Activated CD8-positive, alpha-beta T cell treated with anti-CD3 and anti-CD28 coated beads, Interleukin-2, amount 10 ng/mL, durations not matched to agents 7 days and 5 days (primary cell): ENCODE measurements at places on chromosomes 16 and 17.
A peak's percentile ranks its signal among the peaks of the same experiment; 100 is the strongest.

GRCh38 chr17:7878234-7878633, 10.4 kb upstream of the CHD3 start:
- DNase-seq: no peak

DNA sequence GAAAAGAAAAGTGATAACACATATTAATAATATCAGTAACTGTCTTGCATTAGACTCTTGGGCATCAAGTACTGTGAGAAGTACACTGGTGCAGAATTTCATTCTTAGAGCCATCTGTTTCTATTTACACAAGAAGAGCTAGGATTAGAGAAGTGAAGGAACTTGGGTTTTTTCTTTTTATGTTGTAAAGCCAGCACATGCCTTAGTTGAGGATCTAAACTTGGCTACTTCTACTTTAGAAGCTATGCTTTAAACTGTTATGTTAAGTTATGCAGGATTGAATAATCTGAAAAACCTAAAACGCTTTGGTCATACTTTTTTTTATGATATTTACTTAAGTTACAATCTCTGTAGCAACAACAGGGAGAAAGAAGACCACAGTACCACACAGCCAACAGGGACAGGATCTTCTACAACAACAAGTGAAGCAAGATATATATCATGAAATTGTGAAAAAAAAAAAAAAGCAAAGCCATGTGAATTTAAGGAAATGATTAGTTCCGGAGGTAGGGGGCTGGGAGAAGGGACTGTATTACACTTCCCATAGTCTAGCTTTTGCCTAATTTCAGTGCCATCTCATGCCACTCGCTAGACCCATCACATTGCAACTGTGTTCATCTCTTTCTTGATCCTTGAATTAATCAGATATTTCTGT, 305.1 kb upstream of the GOT2 start:
- DNase-seq: no peak

DNA sequence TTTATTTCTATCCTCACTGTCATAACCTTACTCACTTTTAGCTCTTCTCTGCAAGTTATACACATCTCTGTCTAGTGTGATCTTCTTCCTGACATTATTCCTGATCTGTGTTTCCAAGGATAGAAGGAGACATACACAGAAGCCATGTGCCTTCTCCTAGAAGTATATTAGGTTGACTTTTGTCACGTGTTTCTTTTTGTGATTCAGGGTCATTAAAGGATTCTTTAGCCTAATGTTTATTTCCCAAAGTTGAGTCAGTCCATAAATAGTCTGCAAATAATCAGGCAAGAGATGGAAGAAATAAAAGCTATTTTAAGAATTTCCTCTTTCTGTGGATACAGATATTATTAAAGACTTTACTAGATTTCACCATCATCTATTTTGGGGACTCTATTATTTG, 214.1 kb upstream of the GOT2 start:
- DNase-seq: no peak

DNA sequence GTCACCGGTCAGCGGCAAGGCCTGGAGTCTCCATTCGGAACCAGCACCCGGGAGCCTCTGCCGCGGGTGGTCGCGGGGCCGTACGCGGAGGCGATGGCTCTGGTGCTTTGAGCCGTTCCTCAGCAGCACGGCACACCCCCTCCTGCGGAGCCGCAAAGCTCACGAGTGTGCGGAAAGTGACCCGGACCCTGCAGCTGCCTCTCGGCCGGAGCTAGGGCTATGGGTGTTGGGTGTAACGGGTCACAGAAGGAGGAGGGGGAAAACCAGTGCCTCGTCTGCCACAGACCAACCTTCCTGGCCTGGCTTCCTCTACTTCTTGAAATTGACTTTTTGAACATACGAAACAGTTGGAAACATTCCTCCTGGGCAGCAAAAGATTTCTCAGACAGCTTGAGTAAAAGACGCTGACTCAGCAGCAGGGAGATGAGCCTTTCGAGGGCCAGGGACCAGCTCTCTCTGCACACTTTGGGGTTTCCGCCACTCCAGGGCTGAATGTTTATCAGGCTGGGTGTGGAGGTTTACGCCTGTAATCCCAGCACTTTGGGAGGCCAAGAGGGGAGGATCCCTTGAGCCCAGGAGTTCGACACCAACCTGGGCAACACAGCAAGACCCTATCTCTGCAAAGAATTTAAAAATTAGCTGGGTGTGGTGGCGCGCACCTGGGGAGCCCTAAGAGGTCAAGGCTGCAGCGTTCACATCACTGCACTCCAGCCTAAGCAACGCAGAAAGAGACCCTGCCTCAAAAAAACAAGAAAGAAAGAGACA, 26.4 kb upstream of the PITPNA start:
- no peak for DNase-seq

GRCh38 chr17:31778523-31778922, 80.5 kb downstream of the COPRS start:
- DNase-seq: no peak

DNA sequence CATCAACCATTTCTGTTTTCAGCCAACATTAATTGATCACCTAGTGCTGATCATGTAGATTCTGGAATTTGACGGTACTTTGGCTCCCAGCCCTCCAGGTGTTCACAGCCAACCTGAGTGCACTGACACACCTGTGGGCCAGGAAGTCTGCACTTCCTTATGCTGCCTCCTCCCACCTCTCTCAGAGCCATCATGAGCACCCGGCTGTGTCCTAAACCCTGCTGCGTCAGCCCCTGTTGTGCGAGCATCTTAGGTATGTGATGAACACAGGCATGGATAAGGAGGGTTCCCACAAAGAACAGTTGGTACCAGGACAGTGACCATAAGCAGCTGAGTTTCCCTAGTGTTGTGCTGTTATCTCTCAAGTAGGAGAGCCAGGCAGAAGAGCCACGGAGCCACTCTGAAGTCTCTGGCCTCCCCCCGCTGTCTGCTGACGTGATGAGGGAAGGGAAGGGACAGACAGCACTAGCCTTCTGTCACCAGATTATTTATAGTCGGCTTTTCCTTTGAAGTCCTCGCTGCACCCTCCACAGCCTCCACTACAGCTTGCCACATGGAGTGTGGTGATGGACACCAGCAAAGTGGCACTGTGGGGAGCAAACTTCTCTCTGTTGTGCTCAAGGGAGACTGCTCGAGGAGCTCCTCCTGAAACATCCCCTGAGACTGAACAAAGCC, 162.8 kb upstream of the ANKFN1 start:
- no peak for DNase-seq

GRCh38 chr16:4319454-4320421, 3.9 kb downstream of the GLIS2 start:
- peak; percentile 86 for DNase-seq
